Stimulated activated CD4-positive, alpha-beta T cell treated with anti-CD3 and anti-CD28 coated beads, Interleukin-1b, Interleukin-23, amount 100 ng/mL, for 1 hour (primary cell): ENCODE measurements at places on chromosomes 3 and 15.

DNA sequence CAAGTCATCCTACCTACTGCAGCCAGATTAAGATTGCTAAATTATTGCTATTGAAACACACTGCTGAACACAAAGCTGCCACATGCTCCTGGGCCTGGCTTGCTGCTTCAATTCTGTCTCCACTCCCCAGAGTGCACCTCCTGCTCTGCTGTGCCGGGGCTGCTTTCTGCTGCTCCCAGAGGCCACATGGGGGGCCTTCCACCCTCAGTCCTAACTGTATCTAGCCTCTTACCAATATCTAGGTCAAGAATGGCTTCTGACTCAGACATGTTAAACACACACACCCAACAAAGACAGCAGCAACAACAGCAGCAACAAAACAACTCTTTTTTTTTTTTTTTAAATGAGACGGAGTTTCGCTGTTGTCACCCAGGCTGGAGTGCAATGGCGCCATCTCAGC is 33.0 kb downstream of the MYZAP start:
- no peak for DNase-seq

- DNase-seq = no peak
Observed at GRCh38 chr3:63478990-63479660, 173.3 kb upstream of the SNTN start.

DNA sequence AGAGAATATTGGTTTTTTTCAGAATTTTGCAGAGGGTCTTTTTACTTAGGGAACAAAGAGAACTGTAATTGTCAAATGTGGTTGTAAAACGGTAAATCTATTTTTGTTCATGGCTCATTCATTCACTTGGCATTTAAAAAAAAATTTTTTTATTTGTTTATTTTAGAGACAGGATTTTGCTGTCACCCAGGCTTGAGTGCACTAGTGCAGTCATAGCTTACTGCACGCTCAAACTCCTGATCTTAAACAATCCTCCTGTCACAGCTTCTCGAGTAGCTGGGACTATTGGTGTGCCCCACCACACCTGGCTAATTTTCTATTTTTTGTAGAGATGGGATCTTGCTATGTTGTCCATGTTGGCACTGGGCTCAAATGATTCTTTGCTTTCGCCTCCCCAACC is 301.8 kb downstream of the LPP start:
- no peak for DNase-seq

DNA sequence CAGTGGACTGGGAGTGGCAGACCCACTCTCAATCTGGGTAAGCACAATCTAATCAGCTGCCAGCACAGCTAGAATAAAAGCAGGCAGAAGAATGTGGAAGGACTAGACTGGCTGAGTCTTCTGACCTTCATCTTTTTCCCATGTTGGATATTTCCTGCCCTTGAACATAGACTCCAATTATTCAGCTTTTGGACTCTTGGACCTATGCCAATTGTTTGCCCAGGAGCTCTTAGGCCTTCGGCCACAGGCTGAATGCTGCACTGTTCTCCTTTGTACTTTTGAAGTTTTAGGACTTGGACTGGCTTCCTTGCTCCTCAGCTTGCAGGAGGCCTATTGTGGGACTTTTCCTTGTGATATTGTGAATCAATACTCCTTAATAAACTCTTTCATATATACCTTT is 477.7 kb upstream of the ZNF385D start:
- no peak for DNase-seq

DNA sequence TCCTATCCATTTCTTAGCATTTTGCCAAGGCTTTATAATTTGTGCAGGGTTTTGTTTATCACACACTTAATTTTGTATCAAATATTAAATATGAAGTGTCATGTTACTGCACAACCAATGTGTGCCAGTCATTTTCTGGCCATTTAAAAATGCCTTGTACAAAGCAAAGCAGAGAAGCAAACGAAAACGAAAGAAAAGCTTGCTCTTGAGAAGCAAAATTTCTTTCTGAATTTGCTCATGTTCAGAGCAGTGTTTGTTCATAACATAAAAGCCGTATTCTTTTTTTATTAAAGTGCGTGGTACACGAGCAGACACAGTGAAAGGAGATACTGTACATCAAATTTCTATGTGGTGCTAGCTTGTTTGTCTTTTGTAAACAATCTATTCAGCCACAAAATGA is 792.6 kb downstream of the NAALADL2 start:
- DNase-seq = no peak

DNA sequence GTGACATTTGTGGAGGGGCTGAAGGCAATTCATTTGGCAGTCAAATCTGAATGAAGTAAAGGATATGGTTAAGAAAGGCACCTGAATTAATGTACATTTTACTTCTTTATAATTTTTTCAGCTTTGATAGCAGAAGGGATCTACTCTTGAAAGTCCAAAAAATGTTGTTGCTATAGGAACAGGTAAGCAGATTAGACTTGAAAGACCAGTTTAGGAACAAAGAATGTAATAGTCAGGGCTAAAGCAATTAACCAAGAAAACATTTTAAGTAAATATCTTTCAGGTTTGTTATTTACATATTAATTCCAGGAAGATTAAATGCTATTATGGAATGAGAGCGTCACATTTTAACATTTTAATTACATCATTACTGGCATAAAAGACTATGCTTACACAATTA is 1.1 kb downstream of the ATP13A4 start:
- no peak for DNase-seq

GRCh38 chr3:125110016-125110875 is 54.4 kb upstream of the HEG1 start:
- no peak for DNase-seq

GRCh38 chr15:88331291-88331690 is 74.8 kb upstream of the NTRK3 start:
- DNase-seq = peak; percentile 14

DNA sequence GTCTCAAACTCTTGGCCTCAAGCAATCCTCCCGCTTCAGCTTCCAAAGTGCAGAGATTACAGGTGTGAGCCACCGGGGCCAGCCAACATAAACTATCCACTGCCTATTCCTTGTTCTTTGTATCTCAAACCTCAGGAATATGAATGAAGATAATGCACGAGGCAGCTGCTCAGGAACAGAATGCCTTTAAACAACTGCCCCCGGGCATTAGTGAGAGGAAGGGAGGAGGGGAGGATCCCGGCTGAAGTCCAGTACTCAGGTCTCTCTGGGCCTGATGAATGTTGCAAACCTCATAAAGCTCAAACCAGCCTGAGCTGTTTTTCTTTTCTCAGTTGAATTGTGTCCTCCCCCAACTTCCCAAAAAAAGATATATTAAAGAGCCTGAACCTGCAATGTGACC is 26.9 kb upstream of the MTMR14 start:
- no peak for DNase-seq

DNA sequence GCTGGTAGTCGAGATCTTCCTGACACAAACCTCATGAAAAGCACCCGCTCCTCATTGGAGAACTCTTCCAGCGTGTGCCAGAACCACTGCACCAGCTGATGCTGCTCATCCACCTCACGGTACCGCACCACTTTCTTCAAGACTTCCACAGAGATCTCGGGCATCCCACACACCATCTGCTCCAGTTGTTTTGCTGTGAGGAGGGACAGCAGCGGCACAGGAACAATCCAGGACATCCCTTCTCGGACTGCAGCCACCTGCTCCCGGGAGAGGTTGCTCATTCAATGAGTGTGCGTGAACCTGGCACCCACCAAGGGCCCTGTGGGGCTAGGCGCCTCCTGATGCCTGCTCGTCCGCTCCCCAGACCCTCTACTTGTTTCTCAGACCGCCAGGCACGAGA is 15.1 kb downstream of the FBXL22 start:
- DNase-seq = no peak

DNA sequence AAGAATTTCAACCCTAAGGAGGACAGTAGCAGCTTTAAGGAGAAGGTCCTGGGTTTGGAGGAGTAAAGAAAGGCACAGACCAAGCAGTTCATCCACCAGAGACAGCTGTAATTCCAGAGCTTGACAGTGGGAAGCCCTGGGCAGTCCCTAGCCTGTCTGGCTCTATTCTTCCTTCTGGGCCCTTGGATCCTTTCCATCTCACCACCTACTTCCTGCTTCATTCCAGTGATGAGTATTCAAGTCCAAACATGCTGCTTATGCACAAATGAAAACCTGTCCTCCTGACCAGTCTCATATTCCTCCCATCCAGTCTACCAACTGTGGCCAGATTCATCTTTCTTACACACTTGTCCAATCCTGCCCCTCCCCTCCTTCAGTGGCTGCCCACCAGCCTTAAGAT is 171.4 kb downstream of the CNTN3 start:
- no peak for DNase-seq

GRCh38 chr15:66454143-66454542 is 43.4 kb downstream of the SNAPC5 start:
- no peak for DNase-seq

- no peak for DNase-seq
Observed at GRCh38 chr15:63595688-63596087, 1.5 kb upstream of the FBXL22 start.

GRCh38 chr3:193655831-193656433 is 62.9 kb downstream of the OPA1 start:
- DNase-seq = no peak

- DNase-seq = no peak
Observed at GRCh38 chr15:80849308-80849707, 70.1 kb downstream of the CEMIP start.

- no peak for DNase-seq
Observed at GRCh38 chr3:121649645-121650044, 11.1 kb downstream of the HCLS1 start.

- no peak for DNase-seq
Observed at GRCh38 chr3:73591286-73591800, 33.4 kb downstream of the PDZRN3 start.

GRCh38 chr15:38563723-38564519 is 693 bp downstream of the RASGRP1 start:
- DNase-seq = peak; percentile 88

DNA sequence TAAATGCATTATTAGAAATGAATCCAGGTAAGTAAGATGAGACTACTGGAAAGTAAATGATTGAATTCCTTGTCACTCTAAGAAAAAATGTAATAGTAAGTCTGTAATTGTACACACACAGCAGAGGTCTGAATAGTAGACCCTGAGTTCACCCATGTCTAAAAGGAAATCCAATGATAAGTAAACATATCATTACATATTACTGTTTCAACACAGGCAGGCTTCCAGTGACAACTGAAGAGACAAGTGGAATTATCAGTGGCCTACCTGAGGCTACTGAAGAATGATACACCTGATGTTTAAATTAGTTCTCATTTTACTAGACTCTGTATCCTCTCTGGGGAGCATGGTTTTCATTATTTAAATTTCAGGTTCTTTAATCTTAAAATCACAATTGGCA is 6.2 kb upstream of the CCNL1 start:
- no peak for DNase-seq

DNA sequence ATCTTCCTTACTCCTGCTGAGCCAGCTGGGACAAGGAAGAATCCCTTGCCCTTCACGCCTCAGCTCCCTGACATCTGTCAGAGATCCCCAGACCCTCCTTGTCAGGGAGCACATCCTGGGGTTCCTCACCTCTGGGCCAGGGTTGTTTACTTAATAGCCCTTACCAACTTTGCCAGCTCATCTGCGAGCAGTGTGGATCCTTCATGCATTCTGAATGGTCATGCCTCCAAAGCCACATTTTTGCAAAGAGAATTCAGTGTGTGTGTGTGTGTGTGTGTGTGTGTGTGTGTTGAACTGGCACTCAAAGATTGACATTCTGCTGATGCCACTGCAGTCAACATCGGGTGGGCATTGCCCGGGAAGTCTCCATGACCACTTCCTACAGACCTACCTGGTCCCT is 112.6 kb downstream of the SLC49A4 start:
- no peak for DNase-seq
